ENCODE measurements at places on chromosomes 2 and 18.

DNA sequence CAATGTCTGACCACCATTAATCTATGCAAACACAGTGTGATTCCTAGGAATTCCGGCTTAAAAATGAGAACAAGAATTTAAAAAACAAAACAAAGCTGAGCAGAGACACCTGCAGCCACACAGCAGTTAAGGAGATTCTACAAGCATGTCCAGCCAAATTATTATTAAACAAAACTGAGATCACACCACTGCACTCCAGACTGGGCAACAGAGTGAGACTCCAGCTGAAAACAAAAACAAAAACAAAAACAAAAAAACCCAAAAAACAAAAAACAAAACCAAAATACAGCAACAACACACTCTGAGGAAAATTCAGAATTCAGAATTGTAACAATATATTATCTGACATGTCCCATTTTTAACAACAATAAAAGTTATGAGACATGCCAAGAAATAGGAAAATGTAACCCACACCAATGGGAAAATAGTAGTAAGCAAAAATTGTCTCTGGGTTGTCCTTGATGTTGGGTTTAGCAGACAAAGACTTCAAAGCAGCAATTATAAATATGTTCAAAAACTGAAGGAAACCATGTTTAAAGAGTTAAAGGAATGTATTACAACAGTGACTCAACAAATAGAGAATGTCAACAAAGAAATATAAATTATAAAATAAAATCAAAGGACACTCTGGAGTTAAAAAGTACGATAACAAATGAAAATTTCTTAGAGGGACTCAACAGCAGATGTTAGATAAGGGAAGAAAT, 19.7 kb downstream of the MYOM1 start:
- DNase-seq, result no peak

- no peak for DNase-seq
These were observed 68.9 kb upstream of the FZD7 start for GRCh38 chr2:201964631-201965206.

DNA sequence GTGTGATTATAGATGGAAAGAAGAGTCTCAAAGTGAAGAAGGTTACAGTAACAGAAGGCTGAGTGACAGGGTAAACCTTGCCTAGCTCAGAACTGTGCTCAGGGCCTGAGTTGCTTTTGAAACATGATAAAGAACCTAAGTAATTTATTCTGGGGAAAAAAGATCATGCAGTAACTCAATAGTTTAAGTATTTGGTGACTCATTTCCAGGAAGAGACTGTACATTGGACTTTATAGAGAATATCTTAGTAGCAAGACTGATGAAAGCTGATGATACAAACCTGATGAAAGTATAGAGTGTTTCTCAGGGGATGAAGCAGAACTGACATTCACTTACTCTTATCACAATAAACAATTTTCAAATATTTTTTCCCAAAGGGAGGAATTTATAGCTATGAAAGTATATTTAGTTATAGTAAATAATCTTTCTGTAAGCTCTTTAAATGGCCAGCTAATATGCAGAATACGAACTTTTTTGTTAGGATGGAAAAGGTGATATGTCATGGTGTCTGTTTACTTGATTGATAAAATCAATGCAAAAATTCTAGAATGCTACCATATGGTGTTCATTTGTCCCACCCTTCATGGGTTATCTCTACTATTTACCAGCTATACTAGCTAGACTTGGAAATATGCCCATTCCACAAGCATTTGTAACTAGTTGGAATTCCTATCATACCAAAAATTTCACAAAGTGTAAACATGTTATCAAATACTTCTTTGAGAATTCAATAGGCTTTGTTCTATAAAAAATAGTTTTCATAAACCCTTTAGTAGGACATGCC, 1265.5 kb upstream of the ACVR2A start:
- no peak for DNase-seq

- DNase-seq, result no peak
These were observed 4.4 kb upstream of the NEU4 start for GRCh38 chr2:241804326-241805229.

DNA sequence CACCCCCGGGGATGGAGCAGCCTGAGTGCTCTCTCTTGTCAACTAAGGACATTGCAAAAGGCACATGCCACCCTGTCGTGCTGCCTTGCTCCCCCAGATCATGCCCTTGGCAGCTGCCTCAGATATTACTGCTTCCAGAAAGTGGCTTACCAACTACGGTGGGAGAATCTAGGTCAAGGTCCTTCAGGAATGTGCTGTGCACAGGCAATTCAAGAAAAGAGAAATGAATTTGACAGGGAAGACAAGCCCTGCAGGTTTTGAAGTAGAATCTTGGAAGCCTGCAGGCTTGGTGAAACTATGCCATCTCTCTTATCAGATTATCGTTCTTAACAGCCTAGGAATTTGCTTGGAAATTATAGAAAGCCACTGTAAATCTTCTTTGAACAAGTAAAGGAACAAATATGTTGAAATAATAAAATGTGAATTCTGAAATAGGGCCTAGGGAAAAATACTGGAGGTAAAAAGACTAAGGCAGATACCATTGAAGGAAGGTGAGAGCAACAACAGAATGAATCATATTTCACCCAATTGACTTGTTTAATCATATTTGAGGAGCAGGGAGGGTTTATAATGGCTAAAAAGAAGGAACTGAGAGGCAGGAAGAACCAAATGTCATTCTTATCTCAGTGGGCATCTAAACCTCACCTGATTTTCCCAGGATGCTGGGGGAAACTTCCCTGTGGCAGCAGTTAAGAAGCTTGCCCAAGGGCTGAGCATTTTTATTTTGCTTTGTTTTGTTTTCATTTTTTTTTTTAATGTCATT, 94.0 kb upstream of the GLS start:
- DNase-seq, result no peak

GRCh38 chr2:237888389-237888788, 29.0 kb downstream of the RAMP1 start:
- no peak for DNase-seq

DNA sequence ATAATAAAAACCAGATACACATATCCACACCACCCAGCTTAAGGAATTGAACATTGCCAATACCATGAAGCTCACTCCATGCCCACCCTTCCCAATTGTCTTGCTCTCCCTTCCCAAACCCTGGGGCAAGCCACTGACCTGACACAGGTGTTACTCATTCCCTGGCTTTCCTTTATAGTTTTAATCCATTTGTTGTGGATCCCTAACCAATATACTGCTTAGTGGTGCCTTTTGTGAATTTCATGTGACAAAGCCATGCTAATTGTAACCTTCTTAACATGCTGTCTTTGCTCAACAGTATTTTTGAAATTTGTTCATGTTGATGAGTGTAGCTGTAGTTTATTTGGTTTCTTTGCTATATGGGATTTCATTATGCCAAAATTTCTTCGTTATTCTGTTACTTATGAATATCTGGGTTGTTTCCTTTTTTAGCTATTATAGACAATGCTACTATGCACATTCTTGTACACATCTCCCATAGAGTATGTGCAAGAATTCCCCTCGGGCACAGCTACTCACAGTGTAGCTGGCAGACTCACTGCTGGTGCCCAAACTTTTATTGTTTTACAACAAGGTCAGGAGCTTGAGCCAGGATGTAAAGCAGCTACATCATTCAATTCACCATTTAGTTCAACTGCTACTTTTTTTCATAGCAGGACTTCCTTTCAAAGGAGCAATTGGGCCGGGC, 90.8 kb upstream of the ATL2 start:
- DNase-seq, result no peak

- no peak for DNase-seq
These were observed 2.0 kb downstream of the NBEAL1 start for GRCh38 chr2:203016716-203017115.

DNA sequence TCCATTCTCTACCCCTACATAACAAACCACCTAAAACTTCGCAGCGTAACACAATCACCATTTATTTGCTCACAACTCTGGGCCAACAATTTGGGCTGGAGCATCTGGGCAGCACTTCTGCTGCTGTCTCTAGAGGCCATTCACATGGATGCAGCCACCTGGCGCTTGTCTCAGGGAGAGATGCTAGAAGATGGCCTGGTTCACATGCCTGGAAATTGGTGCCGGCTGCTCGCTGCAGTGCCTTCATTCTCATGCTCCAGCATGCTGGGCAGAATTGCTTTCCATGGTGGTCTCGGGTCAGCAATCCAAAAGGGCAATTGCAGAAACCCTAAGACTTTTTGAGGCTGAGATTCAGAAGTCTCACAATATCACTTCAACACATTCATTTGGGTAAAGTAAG, 157.4 kb downstream of the SUCLG1 start:
- no peak for DNase-seq

GRCh38 chr2:30178618-30179434, 32.0 kb downstream of the YPEL5 start:
- DNase-seq, result no peak

DNA sequence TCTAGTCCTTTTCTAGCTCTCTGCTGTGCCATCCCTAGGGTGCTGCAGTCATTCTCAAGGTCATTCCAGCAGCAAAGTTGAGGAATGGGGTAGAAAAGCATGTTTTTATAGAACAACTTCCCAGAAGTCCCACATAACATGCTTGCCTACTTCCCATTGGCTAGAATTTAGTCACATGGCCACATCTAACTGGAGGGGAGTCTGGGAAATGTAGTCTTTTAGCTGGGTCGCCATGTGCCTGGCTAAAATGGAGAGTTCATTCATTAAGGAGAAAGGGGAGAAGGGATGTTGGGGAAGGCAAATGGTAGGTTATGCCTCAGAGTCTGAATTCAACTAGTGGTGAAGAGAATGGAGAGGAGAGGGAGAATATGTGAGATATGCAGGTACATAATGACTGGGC, 85.7 kb downstream of the SLC4A3 start:
- DNase-seq, result no peak

DNA sequence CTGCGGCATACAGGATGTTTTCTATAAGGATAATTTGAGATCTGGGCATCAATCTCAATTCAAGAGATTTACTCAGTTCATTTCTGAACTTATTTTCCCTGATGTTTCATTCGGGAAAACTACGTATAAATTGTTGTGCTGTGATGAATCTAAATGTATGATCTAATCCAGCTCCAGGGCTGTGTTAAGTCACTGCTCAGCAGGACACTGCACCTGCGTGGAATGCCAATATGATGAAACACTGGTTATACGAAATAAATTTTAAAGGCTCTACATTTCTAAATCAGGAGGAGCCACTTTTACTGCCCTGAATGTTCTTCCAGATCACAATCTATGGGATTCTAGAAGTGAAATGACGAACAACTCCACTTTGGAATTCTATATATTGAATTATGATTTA, 259.0 kb downstream of the HNMT start:
- DNase-seq, result no peak

DNA sequence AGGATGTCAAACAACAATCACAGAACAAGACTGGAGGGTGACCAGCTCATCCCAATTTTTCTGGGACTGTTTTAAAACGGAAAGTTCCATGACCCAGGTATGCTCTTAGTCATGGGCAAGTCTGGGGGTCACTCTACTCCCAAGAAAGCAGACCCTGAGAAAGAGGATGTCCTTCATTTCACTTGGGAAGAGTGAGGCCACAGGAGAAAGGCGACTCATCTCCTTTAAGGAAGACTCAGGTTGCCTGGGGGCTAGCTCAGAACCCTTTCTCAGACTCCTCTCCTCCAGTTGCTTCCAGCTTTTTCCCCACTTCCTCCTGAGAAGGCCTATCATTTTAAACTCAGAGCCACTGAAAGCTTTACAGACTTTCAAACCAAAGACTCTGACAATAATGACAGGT, 9.3 kb downstream of the RNF152 start:
- DNase-seq, result no peak

GRCh38 chr18:36364911-36365624, 67.6 kb downstream of the FHOD3 start:
- no peak for DNase-seq

DNA sequence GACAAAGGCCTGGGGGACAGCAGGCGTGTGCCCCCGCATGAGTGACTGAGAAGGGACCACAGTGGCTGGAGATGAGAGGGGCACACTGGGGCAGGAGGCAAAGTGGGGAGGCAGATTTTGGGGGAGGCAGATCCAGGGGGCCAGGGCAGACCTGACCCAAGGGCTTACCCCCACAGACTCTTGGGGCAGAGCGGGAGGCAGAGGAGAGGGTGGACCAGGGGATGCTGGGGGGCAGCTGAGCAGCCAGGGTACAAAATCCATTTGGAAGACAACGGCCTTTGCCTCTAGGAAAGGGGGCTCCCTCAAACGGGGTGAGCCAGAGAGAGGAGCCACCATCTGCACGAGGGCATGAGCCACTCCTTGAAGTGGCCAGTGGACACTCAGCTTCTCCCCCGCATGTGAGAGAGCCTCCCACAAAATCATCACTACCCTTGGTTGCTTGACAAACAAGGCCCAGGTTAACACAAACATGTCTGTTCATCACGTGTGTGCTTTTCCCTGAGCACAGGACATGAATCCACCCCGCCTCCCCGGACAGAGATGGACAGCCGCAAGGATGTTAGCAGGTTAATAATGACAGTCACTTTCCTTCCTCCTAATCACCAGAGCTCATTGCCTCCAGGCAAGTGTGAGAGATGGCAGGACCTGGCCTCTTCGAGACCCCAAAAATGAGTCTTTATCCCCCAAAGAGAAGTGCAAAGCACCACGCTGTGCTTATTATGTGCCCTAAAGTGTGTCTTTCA, 72.0 kb upstream of the RAB6C start:
- DNase-seq, result no peak

GRCh38 chr2:2238726-2239269, 92.3 kb downstream of the MYT1L start:
- DNase-seq, result no peak

- DNase-seq, result no peak
These were observed 335.1 kb upstream of the SKOR2 start for GRCh38 chr18:47586418-47587070.

DNA sequence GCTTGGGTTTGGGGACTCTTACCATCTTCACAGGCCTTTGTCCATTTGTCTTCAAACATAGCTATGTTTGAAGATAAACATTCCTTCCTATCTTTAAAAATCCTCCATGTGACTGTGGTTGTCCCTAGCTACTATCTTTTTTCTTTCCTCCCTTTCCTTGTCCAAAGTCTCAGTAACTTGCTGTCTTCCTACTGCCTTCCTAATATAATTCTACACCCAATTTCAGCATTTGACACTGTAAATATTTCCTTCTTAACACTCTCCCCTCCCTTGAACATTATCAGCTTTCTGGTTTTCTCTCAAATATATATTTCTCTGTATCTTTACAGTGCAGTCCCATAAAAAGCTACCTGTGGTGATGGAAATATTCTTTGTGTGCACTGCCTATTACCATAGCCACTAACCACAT, 5.3 kb upstream of the SP3 start:
- no peak for DNase-seq

DNA sequence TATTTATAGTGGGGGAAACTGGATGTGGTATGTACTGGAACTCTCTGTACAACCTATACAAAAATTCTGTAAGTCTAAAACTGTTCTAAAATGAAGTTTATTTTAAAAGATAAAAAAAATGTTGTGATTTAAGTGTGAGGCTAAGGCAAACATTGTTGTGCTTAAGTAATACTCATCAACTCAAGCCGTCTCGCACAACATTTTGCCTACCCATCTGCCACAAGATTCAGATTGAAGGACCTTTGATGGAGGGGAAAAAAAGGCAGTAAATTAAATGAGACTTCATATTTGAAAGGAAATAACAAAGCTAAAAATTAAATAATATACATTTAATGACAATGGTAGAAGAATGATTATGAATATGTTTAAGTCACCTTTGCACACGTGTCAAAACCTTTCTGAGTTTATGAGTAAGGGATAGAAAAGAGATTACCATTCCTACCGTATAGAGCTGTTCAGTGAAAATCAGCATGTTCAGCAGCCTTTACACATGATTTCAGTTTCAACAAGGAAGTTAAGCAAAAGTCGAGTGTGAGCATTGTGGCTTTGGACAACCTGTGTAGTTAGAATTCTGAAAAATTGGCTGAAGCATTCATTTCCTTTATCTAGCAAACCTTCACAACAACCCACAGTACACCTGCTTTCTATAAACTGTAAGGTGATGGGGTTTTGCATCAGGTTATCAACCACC, 499.3 kb downstream of the IRS1 start:
- DNase-seq, result no peak

All from naive thymus-derived CD8-positive, alpha-beta T cell (primary cell).